ENCODE measurements at places on chromosomes 1 and 21.
A peak's percentile ranks its signal among the peaks of the same experiment; 100 is the strongest.

GRCh38 chr1:182829285-182829932 is 9.7 kb upstream of the DHX9 start:
- no peak for DNase-seq

DNA sequence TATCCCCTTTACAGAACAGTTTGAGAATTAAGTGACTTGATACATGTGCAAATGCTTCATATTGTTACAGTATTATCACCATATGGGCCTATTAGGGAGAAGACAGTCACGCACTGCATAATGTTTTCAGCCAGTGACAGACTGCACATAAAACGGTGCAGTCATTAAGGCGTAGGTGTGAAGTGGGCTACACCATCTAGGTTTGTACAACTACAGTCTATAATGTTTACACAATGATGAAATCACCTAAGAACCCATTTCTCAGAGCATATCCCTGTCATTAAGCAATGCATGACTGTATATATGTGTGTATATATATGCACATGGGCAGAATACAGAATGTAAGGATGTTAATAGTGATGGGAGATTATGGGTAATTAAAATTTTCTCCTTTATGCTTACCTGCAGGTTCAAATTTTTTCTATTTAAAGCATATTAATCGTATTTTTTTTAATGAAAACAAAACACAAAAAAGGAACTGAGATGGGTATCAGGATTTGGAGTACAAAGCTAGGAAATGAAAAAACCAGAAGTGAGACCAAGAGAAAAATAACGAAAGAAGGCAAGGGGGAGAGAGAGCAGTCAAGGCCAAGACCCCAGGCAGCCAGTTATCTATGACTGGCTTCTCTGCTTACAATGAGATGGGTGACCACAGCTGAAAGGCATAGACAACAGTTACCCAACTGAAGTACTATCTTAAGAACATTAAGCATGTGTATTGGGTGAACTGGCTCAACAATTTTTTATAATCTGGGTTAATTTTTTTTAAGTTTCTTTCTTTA is 122.9 kb upstream of the DAB1 start:
- DNase-seq, result no peak

DNA sequence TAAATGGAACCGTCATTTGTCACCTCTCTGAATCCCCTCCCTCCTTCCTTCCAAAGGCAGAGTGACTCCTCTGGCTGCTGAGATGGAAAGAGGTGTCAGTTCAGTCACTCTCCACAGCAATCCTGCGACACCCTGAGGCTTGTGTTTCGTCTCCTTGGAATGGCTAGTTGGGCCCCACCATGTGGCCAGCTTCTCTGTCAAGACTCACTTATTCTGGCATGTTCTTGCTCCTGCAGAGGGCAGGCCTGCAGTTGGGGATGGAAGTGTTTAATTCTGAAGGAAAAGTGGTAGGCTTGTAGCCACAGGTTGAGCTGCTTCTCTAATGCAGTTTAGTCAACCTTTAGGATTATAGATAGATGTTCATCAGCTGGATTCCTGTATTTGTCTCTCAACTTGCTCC is 149.6 kb downstream of the LMO4 start:
- no peak for DNase-seq

- no peak for DNase-seq
These were observed 1.6 kb downstream of the DRAXIN start for GRCh38 chr1:11693024-11693590.

DNA sequence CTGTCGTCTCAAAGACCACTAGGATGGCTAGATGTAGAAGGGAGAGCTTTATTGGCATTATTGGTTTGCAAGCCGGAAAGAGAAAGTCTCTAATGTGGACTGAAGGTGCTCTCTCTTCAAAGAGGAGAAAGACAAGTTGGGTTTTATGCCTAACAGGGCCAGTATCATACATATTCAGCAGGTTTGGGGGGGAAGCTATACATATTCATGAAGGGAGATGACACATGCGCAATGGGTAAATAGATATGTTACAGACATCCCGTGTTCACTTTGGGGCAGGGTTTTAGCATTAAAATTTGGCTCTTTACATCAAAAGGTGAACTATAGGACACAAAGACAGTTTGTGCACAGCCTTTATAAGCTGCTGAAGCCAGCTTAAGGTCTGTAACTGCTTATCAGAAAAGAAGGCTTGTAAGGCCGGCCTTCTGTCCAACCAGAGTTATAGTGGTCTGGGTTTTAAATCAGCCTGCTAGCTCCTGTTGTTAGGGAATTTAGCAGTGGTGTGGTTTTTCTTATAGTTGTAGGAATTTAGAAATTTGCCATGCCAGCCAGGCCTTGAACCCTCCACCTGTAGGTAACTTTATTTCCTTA is 46.5 kb upstream of the LRRN2 start:
- DNase-seq, result no peak

- no peak for DNase-seq
These were observed 29.1 kb upstream of the CADM3 start for GRCh38 chr1:159142391-159142663.

DNA sequence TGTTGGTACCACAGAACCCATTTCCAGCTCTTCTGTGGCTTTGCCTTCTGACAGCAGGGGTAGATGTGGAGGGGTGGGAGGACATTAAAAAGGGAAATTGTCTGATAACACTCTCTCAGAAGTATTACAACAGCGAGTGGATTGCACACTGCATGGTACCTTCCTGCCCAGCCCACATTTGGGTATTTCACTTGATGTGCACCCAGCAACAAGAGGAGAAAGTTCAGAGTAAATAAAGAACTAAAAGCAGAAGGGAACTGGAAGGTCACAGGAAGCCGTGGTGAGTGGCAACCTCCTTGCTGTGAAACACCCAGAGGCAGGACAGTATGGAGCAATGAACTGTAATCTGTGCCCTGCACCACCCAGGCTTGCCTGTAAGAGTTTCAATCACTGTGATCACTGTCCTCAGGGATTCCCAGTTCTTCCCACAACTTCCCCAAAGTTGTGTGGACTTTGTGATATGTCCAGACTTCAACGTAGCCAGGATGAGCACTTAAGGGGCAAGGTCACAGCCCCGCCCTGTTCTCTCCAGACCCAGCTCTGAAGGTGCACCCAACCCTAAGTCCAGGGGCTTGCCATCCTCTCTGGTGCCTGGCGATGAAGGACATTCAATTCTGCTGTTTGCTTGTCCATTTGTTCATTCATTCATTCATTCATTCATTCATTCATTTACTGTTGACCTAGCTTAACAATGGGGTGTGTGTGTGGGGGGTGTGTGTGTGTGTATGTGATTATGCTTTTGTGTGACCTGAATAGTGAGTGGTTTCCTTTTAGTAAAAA is 18.7 kb upstream of the F5 start:
- DNase-seq, result no peak

- DNase-seq, result no peak
These were observed 3.7 kb downstream of the GLIS1 start for GRCh38 chr1:53735261-53735660.

GRCh38 chr1:55990007-55990406 is 589.4 kb downstream of the PLPP3 start:
- DNase-seq, result no peak

GRCh38 chr1:31795801-31796621 is 19.8 kb downstream of the SPOCD1 start:
- DNase-seq, result peak; percentile 70

DNA sequence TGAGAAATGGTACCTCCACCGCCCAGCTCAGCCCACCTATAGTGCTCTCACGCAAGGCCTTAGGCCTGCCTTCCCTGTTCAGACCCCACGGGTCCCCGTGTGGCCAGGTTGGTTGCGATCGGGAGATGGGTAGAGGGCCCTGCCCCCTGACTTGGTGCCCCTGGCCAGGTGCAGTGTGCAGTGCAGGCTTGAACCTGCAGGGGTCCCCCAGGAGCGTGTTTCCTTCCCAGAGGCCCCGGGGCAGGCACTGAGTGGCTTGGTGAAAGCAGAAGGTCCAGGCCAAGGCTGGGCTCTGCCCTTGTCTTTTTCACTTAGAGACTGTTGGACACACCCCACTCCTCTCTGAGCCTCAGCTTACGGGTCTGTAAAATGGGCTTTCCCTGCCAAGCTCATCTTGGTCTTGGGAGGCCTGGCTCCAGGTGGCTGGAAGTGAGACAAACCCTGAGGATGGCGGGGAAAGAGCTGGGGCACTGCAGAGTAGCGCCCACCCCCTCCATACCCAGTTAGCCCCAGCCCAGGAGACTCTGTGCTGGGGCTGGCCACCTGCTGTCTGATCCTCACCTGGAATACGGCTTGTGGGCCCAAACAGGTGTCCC is 9.3 kb upstream of the HES5 start:
- DNase-seq, result no peak

- DNase-seq, result no peak
These were observed 40.4 kb downstream of the HUNK start for GRCh38 chr21:31913182-31913608.

- DNase-seq, result no peak
These were observed 20.8 kb upstream of the C1orf159 start for GRCh38 chr1:1136547-1137230.

- no peak for DNase-seq
These were observed 370.1 kb downstream of the PTBP2 start for GRCh38 chr1:97091679-97092078.

DNA sequence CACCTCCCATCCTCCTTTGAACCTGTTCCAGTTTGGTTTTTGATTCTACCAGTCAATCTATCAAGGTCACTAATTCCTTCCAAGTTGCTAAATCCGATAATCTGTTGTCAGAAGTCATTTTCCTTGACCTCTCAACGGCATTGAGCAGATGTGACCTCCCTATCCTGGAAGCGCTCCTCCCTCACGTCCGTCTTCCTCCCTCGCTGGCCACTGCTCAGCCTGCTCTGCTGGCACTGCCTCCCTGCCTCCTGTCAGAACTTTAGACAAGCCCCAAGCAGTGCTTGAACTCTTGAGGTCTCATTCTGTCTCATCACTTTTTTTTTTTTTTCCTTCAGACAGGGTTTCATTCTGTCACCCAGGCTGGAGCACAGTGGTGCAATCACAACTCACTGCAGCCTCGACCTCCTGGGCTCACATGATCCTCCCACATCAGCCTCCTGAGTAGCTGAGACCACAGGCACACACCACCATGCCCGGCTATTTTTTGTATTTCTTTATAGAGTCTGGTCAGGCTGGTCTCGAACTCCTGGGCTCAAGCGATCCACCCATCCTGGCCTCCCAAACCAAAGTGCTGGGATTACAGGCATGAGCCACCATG is 4.4 kb upstream of the ACOT7 start:
- DNase-seq, result no peak

GRCh38 chr1:6947952-6948351 is 162.7 kb downstream of the CAMTA1 start:
- no peak for DNase-seq

DNA sequence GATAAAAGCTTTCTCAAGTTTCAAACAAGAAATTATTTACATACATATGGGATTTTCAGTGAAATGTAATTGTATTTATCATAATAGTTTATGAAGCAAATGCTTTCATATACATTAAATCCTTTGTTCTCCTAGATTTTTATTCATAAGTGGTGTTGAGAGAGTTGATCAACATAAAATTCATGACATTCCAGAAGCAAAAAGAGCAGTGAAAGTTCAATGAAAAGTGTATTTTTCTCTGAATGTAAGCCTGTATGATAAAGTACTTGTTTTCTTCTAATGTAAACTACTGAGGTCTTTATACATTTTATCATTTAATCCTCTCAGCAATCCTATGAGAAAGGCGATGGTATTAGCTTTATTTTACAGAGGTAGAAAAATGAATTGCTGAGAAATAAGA is 146.5 kb downstream of the PLA2G4A start:
- no peak for DNase-seq

DNA sequence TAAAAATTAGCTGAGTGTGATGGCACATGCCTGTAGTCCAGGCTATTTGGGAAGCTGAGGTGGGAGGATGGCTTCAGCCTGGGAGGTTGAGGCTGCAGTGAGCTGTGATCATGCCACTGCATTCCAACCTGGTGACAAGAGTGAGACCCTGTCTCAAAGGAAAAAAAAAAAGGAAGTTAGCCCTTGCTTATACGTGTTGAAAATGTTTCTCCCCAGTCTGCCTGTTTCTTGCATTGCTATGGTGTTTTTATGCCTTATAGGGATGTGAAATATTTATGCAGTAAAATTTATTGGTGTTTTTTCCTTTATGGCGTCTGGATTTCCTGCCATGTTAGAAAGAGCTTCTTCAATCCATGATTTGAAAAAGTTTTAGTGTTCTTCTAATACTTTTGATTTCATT is 3.6 kb upstream of the RERE start:
- no peak for DNase-seq

DNA sequence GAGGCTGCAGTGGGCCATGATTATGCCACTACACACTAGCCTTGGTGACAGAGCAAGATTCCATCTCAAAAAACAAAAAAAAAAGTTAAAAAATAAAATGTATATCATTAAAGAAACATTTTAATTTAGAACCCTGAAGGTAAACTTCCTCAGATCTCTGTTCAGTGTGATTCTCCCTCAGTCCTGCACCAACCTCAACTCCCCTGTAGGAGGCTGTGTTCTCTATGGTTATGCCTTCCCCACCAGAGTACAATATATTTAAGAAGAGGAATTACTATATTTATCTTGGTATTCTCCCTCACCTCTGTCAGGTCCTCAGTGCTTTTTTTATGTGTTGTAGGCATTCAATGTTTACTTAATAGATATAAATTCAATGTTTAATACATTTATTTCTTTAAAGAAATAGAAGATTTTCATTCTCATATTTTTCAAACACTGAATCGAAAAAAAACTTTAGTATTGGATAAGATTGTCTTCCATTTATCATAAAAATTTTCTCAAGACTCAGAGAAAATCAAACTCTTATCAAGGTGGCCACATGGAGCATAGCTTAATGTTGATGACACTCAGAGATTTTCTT is 4.8 kb upstream of the LRRC8B start:
- peak; percentile 17 for DNase-seq

DNA sequence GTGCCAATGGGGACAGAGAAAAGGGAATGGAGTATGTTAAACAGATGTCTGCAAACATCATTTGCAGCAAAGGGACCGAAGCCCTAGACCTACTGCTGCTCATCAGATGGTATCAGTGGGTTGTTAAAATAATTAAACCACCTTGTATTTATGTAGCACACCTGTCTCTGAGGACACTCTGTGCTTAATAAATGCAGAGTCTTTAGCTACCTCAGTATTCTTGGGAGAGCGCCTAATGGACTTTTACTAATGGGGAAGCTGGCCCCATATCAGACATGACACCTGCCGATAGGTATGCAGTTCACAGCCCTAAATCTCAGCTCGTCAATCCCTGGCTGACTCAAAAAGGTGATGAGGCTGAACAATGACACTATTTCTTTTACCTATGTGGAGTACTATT is 54.4 kb downstream of the SYT6 start:
- DNase-seq, result no peak

DNA sequence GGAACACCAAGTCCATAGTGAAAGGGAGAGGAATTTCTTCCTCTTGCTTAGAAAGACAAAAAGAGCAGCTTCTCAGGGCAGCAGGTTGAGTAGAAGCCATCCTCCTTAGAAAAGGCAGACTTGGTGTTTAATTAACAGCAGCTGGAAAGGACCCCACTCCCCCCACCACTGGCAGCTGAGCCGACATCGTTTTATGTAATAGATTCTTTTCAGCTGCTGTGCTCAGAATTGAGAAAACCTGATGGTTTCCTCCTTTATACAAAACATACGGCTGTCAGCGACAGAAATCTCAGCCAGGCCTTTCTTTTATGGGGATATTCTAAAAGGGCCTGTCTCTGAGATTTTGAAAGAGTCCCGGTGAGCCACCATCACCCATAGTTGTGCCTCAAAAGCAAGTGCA is 49.9 kb downstream of the MAN1C1 start:
- no peak for DNase-seq

- no peak for DNase-seq
These were observed 134.9 kb upstream of the ETS2 start for GRCh38 chr21:38670861-38671260.

Measured in BE2C (cell line).